ENCODE measurements at places on chromosomes 3 and 15.

DNA sequence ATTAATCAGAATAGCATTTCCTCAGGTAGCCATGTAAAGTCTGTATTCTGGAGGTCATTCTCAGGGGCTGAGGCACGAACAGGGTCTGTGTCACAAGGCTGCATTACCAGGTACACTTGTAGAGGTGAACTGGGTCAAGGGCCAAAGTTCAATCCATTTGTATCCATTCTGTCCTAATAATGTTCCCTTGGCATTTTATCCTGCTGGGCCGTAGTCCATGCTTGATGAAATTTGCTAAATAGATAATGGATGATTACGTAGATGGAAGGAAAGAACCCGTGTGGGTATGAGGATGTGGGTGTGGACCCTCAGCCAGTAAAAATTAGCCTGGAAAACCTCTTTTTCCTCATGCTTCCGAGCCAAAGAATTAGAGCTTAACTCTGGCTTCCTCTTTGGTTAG lies 785.9 kb downstream of the GRM7 start:
- no peak for DNase-seq

DNA sequence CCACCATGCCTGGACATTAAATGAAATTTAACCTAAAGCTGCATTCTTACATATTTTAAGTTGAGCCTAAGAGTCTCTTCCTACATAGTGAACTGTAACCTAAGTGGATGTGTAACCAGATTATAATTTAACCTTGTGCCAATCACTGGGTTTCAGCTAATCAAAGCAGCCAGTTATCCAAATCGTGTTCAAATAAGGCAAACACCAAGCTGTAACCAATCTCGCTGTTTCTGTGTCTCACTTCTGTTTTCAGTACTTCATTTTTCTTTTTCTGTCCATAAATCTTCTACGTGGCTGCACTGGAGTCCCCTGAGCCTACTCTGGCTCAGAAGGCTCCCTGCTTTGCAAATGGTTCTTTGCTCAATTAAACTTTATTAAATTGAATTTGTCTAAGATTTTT lies 186.1 kb upstream of the CNTN6 start:
- no peak for DNase-seq

- DNase-seq, result no peak
Measured at GRCh38 chr15:42088801-42089640, 5.3 kb downstream of the PLA2G4D start.

- DNase-seq, result no peak
Measured at GRCh38 chr3:176687754-176688153, 509.5 kb downstream of the TBL1XR1 start.

- no peak for DNase-seq
Measured at GRCh38 chr15:80699981-80700380, 4.9 kb downstream of the ABHD17C start.

- DNase-seq, result no peak
Measured at GRCh38 chr15:29039466-29040369, 153.9 kb downstream of the APBA2 start.

GRCh38 chr15:70652341-70652740 lies 111.0 kb downstream of the UACA start:
- no peak for DNase-seq

- no peak for DNase-seq
Measured at GRCh38 chr3:11364181-11364580, 92.0 kb downstream of the ATG7 start.

- no peak for DNase-seq
Measured at GRCh38 chr15:85878828-85879225, 84.1 kb upstream of the KLHL25 start.

DNA sequence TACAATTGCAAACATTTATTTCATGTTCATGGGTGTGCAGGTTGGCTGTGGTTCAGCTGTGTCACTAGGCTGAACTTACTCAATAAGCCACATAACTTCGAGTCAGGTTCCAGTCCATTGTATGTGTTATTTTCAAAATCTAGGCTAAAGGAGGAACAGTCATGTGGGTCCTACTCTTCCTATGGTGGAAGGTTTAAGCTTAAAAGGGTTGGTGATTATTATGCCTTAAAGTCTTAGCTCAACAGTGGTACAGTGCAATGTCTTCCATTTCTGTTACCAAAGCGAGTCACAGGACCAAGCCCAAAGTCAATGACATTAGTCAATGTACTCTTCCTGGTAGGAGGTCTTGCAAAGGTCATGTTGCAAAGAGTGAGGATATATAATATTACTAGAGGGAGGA lies 78.2 kb downstream of the ATG7 start:
- DNase-seq, result no peak

- DNase-seq, result no peak
Measured at GRCh38 chr3:117399311-117400078, 689.9 kb downstream of the TUSC7 start.

GRCh38 chr3:81816473-81817250 lies 55.2 kb upstream of the GBE1 start:
- no peak for DNase-seq

DNA sequence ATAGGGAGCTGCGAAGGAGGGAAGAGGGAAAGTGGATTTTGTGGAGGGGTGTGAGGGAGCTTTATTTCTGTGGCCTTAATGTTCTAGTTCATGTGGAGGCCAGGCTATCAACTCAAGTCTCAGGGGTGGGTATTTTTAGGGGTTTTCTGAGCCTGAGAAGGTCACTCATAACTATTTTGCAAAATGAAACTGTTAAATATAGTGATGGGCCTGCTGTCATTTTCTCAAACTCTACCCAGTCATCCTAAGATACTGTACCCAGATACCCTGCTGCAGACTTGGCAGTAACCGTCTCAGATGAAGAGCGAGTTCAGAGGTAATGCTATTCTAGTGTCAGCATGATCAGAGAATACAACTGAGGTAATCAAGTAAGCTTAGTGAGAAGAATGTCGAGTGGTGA lies 545.0 kb upstream of the TBL1XR1 start:
- no peak for DNase-seq

GRCh38 chr3:110679285-110679684 lies 392.3 kb upstream of the NECTIN3 start:
- DNase-seq, result no peak

DNA sequence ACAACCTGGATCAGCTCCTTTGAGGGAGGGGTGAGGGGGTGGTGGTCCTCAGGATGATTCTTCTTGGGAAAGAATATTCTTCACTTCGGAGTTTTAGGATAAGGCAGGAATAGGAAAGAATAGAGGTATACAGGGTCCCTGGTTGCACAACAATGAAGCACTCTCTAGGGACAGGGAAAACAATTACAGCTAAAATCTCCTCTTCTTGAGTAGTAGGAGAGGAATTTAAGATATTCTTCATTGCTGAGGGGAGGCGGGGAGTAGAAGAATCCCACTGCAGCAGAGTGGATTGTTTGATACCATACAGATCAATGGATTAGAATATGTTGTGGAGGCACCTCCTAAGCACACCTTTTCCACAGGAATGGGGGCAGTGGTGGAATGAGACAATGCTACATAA lies 20.5 kb downstream of the SLC9C1 start:
- no peak for DNase-seq

DNA sequence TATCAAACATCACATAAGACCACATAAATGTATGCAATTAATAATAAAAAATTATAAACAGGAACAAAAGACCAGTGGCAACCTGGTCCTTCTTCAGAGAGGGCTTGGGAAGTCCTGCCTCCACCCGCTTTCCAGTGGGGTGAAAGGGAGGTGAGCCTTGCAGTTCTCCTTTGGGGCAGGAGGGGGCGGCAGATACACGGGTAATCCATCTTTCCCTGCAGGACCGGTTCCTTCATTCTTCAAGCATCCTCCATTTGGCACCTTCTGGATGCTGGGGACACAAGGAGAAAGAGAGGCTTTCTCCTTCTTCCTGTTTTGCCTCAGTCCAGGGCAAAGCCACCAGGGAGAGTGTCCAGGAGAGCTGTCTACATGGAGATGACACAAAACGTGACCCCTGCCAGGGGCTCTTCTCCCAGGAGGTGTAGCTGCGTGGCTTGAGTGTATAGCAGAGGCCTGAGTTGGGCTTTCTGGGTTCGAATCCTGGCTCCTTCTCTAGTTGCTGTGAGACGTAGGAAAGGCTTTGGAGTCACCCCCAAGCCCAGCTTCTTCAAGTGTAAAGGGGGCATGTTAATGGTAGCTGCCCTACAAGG lies 23.2 kb downstream of the RPLP1 start:
- peak; percentile 52 for DNase-seq

DNA sequence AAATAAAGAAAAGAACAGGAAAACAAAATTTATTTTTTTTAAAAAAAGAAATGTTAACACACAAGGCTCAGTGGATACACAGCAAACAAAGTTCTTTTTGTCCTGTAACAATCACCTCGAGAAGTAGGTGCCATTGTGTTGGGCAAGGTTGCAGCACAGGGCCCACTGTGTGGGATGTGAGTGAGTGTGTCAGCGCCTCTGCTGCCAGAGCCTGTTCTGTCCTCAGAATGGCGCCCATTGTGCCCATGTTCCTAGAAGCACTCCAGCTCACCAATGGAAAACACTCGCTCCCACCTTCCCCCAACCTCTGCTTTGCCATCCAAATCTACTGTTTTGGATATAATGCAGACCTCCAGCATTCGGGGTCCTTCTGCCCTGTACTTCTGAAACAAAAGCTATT lies 84.9 kb upstream of the CLDN18 start:
- no peak for DNase-seq
